ENCODE measurements at places on chromosomes 3 and 15. TPM values are rescaled to one million over a fixed set of nuclear protein-coding genes. Genes with fewer than 3 reads are reported as not detected.
A peak's percentile ranks its signal among the peaks of the same experiment; 100 is the strongest.

GRCh38 chr3:122097141-122097540 is 42.0 kb downstream of the CD86 start:
- H3K27me3 ChIP-seq, result no peaks in the 10 kb centered on the region
- no peak for DNase-seq
- H3K4me1 ChIP-seq, result no peaks in the 10 kb centered on the region
- H3K27ac ChIP-seq, result no peak overlapping the region

GRCh38 chr15:37034835-37035748 is 65.3 kb downstream of the MEIS2 start:
- no peak for DNase-seq
- H3K36me3 ChIP-seq, result no peaks in the 10 kb centered on the region
- H3K27ac ChIP-seq, result no peak overlapping the region

The TBCCD1 gene
- total RNA-seq, result 18.4 TPM

- no peak overlapping the region for H3K27ac ChIP-seq
- H3K36me3 ChIP-seq, result no peaks in the 10 kb centered on the region
- no peak for DNase-seq
Observed at GRCh38 chr3:62672988-62673313, 202.3 kb downstream of the CADPS start.

DNA sequence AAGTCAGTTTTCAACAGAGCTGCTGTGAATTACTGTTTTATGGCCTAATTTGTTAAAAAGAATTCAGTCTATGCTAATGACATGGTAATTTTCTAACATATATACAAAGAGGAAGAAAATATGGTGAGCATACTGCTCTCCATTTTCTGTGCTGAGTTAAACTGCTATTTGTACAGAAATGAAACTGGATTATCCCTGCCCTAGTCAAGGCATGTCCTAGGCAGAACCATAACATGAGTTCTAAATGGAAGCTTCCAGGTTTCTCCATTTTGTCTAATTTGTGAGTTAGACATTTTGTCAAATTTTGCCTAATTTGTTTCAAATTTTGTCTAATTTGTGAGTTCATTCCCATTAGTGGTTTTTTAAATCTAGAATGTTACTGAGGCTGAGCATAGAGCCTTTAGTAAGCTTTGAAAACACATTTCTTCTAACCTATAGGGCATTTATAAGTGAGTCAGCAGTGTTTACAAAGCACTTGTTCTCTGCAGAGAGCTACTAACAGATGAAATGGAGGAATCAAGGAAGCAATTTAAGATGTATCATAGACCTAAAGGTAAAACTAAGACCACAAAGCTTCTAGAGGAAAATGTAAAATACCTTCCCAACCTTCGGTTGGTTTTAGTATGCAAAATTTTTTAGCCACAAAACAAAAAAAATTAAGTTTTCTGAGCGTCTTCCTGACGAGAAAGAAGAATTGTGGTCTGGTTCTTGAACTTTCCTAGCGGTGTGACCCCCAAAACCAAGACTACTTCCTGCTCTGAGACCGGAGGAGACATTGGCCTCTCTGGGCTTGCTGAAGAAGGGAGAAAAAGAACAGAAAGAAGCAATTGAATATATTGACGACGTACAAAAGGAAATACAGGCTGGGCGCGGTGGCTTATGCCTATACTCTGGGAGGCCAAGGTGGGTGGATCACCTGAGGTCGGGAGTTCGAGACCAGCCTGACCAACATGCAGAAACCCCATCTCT is 9.8 kb downstream of the P2RY14 start:
- H3K4me1 ChIP-seq, result no peaks in the 10 kb centered on the region
- H3K4me3 ChIP-seq, result no peak overlapping the region
- peak overlapping the region; percentile 11 for H3K27ac ChIP-seq
- no peaks in the 10 kb centered on the region for H3K36me3 ChIP-seq
- DNase-seq, result peak; percentile 73

The CP gene
- total RNA-seq, result 37.8 TPM

The GABRR3 gene
- total RNA-seq, result not detected

- H3K27me3 ChIP-seq, result no peaks in the 10 kb centered on the region
- H3K36me3 ChIP-seq, result no peaks in the 10 kb centered on the region
- H3K4me3 ChIP-seq, result no peak overlapping the region
Observed at GRCh38 chr15:84817466-84818081, 418 bp downstream of the ALPK3 start.

- DNase-seq, result no peak
- H3K4me3 ChIP-seq, result no peak overlapping the region
- no peaks in the 10 kb centered on the region for H3K27me3 ChIP-seq
- no peaks in the 10 kb centered on the region for H3K4me1 ChIP-seq
- H3K27ac ChIP-seq, result no peak overlapping the region
- no peaks in the 10 kb centered on the region for H3K36me3 ChIP-seq
Observed at GRCh38 chr3:100124201-100124761, 10.0 kb upstream of the FILIP1L start.

All from Peyer's patch (tissue), 4 donors.